DMS53 (cell line): ENCODE measurements at places on chromosomes 12 and 14.

DNA sequence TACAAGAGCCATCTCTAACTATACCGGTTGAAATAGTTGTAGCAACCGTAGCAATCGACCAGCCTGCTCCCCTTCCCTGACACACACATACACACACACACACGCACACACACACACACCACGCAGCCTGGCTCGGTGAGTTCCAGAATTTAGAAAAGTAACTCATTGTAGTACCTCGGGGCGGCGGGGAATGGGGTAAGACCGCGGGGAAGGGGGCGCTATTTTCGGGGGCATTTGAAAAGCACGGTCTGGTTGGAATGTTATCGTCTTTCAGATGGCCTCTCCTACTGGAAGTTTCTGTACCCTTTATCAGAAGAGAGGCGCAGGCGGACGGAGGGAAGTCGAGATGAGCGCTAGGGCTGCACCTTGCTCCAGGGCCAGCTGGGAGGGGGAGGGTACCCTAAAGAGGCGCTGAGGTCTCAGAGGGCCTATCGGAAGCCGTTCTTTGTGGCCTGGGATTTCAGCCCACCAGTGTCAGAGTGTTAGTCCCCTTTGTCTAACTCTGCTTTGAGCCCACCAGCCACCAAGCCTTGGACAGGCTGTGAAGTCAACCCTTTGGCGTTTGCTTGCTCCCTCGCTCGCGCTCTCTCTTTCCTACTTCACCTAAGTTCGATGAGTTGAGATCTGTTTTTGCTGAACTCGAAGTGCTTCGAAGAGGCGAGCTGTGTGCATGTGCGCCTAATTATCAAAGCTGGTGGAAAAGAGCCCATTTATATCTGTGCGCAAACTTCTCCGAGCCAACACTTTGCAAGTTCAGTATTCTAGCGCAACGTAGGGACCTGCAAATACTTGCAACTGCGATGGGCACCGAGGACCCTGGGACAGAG is 837 bp downstream of the COL2A1 start:
- DNase-seq: peak; percentile 82

- peak; percentile 99 for DNase-seq
Observed at GRCh38 chr12:11730299-11731041, 81.0 kb downstream of the ETV6 start.

DNA sequence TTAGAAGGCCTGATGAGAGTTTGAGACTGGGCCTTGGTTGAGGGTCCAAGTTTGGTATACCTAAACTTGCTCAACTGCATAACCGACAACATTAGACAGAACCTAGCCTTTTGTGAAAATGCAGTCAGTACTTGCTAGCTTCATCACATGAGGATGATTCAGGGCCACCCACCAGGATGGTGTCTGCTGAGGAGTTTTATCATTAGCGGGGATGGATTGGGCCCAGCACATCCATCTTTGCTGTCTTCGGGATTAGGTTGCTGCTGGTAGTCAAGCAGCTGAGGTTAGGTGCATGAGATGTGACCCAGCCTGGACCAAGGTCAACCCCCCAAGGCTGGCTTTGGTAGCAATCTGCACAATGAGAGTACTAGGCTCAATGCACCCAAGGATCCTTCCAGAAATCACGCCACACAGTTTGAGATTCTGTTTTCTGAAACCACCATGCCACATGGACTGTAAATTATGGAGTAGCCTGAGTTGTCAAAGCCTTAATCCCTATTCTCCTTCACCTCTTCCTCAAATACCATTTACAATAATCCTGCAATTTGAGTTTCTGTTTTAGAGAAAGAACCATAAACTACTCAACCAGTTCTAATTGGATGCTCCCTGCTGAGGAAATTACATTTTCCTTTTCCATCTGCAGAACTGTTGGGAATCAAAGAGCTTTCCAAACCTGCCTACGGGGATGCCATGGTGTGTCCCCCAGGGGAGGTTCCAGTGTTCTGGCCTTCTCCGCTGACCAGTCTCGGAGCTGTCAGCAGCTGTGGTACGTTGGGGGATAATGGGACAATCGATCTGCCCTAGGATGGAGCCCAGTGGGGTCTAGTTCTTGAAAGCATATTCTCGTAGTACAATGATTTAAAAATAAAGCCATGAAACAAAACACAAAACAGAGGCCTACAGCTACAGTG is 61.7 kb downstream of the DGLUCY start:
- no peak for DNase-seq

- DNase-seq: no peak
Observed at GRCh38 chr14:23299986-23300686, 2.5 kb downstream of the PPP1R3E start.
